Activated effector memory CD4-positive, alpha-beta T cell treated with Interleukin-2 at 50 U/mL for 16 hours (primary cell): ENCODE measurements at places on chromosomes 13 and 19.

DNA sequence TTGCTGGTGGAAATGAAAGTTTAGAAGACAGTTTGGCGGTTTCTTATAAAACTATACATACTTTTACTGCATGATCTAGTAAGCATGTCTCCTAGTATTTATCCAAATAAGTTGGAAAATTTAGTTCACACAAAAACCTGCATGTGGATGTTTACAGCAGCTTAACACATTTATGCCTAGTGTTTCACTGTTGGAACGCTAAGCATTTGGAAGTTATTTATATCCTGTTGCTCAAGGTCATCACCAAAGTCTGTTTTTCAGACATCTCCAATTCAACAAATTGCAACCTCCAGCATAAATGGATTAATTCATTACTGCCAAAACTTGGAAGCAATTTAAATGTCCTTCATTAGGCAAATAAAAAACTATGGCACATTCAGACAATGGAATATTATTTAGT, 461.8 kb downstream of the SUCLA2 start:
- no peak for DNase-seq

DNA sequence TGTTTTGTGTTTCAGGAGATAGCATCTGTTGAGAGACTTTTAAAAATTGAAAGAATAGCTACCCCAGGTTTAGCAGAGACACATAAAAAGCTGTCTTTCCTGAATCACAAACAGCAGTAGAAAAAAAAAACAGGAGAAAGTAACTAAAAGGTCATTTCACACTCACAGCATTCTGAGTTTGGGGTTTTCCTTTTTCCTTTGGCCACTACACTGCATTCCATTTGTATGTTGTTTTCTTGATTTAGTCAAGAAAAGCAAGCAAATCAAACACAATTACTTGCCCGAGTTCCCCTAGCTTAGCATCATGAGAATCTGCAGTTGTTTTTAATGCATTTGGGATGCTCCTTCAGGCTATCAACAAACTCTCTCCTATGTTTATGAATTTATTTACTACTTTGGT, 161.0 kb downstream of the KCTD12 start:
- no peak for DNase-seq

DNA sequence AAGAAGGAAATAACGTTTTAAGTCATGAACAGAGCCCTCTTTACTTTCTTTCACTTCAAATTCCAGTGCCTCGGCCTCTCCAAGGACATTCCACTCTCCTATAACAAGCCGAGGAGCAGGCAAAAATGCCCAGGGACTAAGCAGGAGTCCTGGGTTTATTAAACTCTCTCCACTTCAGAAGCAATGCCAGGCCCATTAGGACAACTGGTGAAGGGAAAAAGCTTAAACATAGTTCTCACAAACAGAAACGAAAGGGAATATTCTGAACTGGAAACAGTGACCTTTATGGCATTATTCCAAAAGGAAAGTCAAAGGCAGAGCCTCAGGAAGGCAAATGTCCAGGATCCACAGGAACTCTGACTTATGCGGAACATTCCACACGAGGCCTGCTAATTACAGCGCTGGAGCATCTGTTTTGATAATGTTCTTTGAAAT, 30.9 kb upstream of the MED4 start:
- DNase-seq, result no peak

- no peak for DNase-seq
Measured at GRCh38 chr13:112042496-112042895, 24.5 kb upstream of the SOX1 start.

- no peak for DNase-seq
Measured at GRCh38 chr13:44052780-44053184, 173.1 kb downstream of the LACC1 start.

DNA sequence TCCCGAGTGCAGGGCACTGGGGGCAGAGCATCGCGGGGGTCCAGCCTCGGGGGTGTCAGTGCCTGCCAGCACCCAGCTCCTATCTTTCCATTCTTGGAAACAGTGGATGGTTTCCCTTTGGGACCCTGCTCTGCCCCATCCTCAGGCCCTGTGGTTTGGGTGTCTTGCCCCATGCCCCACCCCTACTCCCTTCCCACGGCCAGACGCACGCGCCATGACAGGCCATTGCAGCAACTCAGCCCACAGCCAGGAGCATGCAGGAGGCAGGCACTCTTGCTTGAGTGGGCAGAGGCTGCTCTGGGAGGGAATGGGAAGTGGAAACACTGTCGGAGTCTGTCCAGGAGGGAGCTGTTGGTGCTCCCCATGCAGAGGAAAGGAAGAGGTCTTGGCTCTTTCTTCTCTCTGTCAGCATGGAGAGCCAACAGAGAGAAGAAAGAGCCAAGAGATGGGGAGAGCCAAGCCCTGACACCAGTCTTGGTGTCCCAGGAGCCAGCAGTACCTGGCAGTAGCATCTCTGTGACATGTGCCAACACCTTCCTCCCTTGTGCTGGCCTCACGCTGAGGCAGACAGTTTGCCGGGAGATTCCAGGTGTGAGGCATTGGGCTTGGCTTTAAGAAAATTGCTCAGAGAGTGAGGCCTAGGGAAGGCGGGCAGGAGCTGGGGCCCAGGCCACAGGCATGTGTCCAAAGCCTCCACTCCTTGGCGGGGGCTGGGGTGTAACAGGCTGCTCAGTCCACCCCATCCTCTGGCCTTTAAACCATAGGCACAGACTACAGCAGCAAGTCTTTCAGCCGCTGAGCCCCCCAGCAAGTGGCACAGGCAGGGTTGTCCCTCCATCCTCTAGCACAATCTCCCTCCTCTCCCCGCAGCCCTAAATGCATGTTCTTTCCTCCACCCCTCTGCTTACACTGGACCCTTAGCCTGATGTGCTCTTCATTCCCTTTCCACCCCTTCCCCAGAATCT, 86.7 kb upstream of the UQCRFS1 start:
- no peak for DNase-seq

GRCh38 chr19:52369559-52370340, at the start of gene ZNF880:
Gene ZNF880 (plus strand): TSS chr19:52369923. CDS start chr19:52369966, 43 bp downstream.
- DNase-seq, result peak; percentile 80

GRCh38 chr13:78660495-78660857, 1.5 kb upstream of the OBI1 start:
- DNase-seq, result no peak

DNA sequence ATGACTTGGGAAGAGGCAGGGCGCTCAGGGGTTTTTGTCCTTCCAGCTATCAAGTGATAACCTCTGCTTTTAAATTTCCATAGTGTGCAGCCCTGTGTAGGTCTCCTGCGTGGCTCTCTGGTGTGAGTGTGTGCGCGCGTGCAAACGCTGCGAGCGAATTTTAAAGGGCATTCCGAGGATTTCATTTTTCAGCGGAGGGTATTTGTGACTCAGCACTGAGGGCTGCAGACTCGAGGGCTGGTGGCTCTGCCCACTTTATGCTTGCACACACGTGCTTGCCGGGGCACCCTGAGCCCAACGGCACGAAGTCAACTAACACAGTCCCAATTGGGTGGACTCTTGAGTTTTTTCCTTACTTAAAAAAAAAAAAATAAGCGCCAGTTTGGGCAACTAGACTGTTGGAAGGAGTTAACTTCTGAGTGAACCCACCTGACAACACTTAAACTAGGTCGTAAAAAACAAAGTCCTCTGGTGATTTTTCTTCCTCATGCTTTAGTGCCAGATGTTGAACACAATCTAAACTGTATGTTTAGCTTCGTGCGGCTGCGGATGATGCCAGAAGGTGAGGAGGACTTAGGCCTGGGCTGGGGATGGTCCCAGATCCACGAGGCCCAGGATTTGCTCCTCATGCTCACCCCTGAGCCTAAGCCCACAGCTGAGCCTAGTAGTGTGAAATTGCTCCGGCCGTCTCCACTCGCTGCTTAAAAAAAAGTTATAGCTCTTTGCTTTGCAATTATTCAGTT, 2.1 kb downstream of the FGF9 start:
- DNase-seq, result no peak

DNA sequence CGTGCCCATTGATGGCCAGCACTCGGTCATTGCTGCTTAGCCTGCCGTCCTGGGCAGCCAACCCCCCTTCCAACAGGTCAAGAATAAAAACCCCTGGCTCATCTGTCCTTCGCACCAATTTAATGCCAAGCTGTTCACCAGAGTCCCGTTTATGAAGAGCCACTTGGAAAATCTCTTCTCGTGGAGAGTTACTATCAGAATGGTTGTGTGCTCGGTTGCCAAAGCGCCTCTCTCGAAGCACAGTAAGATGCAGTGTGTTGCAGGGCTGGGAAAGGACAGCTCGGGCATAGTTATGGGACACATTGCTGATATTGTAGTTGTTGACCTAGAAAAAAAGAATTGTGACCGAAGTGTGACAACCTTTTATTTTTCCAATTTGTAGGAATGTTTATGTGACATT, 57.9 kb downstream of the LNX2 start:
- no peak for DNase-seq
